ENCODE measurements at places on chromosomes 6 and 20.

DNA sequence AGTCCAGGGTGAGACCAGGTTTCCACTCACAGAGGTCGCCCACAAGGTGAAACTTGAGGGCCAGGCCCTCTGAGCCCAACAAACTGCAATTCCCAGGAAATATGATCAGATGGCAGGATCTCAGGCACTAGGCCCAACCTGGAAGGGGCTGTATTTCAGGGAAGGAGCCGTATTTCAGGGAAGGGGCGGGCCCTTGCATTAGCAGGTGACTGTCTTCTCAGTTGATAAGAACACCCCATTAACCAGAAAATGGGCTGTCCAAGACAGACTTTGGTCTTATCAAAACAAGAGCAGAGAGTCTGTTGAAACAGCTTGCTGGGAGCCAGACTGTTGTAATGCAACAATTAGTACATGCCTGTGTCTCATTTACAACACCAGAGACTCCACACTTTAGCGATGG lies 10.9 kb upstream of the BNIP5 start:
- DNase-seq, result no peak

GRCh38 chr20:22353586-22353985 lies 230.8 kb downstream of the FOXA2 start:
- no peak for DNase-seq

DNA sequence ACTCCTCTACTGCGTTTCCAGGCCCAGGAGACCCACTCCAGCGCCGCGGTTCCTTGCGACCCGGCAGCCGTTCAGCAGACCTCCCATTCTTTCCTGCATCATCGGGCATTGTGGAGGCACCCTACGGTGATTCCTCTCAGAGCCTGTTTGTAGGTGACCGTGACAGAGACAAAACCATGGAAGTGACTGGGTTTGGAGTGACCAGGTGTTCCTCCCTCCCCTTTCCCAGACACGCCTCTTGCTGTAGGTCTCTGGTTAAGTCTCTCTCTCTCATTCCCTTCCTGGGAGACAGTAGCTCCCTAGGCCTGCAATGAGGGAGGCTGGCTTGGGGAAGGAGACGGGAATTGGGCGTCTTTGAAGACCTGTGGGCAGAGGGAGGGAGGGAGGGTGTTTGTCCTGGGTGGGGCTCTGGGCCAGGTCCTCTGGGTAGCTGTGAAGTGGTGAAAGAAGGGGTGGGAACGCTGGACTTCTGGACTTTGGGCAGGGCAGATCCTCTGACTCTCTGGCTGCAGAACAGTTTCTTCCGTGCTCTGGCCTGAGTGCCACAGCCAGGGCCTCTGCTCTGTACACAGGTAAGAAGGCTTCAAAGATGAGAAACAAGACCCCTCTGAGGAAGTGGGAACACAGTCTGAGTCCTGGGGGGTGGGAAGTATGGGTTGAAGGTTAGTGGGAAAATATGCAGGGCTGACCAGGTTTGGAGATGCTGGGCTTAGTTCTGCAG lies 763 bp downstream of the KLC4 start:
- DNase-seq, result no peak

GRCh38 chr6:7241709-7242645 lies 71.0 kb downstream of the SSR1 start:
- no peak for DNase-seq

GRCh38 chr20:24501764-24502556 lies 32.5 kb downstream of the SYNDIG1 start:
- DNase-seq, result no peak

DNA sequence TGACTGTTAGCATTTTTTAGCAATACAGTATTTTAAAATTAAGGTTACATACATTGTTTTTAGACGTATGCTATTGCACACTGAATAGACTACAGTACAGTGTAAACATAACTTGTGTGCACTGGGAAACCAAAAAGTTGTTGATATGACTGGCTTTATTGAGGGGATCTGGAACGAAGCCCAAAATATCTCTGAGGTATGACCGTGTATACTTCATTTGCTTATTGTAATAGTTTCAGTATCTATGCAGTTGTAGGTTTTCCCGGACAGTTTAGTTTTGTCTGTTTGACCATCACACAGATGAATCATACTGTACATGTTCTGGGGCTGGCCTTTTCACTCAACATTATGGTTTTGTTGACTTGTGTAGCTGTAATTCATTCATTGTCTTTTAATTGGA lies 6.9 kb upstream of the ZBTB12 start:
- DNase-seq, result no peak

DNA sequence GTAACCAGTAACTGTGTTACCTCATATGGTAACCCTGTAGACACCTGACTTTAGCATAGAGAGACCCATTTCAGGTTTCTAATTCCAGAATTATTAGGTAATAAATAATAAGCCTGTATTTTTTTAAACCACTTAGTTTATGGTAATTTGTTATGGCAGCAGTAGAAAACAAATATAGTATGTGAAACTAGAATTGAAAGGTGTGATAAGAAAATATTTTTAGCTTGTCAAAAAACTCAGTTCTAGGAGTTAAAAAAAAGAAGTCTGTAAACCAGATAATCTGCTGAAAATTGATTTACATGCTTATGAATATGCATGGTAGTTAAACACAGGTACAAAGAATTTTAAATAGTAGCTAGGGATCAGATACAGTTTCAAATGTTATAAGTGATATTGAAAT lies 695.0 kb upstream of the GJE1 start:
- no peak for DNase-seq

Data from stimulated activated naive B cell treated with anti-CD40 and anti-IgM and Interleukin-4, amounts not matched to agents 10 μg/mL and 1 μg/mL and 100 μg/mL, for 72 hours (primary cell).